ENCODE measurements at places on chromosomes 2 and 18. TPM values are rescaled to one million over a fixed set of nuclear protein-coding genes. Genes with fewer than 3 reads are reported as not detected.

DNA sequence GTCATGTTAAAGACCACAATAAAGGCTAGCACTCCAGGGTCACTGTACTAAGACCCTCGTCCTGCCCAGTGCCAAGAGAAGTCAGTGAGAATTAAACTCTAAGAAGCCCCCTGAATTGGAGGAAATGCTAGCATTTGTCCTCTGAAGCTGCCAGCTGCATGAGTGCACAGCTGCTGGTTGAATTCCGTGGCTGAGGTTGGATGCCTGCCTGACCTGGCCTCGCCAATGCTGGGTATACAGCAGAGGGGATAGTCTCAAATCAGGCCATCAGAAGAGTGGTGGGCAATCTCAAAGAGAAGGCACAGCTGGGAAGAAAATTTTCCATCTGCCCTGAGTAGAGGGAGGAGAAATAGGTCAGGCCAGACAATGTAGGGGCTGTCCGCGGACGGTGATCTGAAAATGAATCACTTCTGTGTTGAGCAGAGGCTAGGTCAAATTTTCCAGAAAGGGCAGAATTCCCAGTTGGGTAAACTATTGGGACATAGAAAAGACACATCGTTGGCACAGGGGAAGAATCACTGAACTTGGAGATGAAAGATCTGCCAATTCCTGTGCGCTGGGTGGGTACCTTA, 110.5 kb upstream of the AGAP1 start:
- no peak for DNase-seq

DNA sequence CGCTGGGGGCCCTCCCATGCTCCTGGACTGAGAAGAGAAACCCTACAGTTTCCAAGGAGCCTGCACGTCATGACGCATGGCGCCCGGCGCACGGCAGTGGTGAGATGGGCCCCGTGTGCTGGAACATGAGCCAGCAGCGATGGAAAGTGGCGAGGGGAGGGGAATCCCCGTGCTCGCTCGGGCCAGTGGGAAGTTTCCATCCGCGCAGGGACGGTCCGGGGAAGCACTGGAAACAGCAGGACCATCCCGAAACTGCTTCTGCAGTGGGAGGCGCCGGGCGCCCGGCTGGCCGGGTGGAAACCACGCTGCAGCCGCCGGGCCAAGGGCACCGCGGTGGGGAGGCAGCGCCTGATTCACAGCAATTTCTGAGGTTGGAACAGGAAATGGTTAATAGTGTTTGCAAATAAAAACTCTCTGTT, 4.9 kb upstream of the PDCD1 start:
- DNase-seq = no peak

DNA sequence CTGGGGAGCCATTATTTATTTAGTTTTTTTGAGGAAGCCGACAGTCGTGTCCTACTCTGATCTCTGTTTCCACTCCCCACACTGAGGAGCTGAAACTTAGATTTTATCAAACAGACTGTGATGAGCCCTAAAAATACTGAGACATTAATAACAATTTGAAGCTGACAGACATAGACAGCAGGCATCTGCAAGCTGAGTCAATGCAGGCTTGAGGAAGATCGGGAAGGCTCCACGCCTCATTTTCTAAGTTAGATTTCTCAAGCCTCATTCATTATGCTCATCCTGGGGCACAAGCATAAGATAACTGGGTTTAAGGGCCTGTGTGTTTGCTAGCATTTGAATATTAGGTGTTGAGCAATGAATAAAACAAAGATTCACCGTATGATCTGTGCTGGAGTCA, 26.3 kb downstream of the EFR3B start:
- no peak for DNase-seq

- DNase-seq = no peak
Observed at GRCh38 chr2:38216886-38217285, 140.9 kb upstream of the CYP1B1 start.

- DNase-seq = no peak
Observed at GRCh38 chr2:147818741-147819140, 26.1 kb upstream of the ACVR2A start.

DNA sequence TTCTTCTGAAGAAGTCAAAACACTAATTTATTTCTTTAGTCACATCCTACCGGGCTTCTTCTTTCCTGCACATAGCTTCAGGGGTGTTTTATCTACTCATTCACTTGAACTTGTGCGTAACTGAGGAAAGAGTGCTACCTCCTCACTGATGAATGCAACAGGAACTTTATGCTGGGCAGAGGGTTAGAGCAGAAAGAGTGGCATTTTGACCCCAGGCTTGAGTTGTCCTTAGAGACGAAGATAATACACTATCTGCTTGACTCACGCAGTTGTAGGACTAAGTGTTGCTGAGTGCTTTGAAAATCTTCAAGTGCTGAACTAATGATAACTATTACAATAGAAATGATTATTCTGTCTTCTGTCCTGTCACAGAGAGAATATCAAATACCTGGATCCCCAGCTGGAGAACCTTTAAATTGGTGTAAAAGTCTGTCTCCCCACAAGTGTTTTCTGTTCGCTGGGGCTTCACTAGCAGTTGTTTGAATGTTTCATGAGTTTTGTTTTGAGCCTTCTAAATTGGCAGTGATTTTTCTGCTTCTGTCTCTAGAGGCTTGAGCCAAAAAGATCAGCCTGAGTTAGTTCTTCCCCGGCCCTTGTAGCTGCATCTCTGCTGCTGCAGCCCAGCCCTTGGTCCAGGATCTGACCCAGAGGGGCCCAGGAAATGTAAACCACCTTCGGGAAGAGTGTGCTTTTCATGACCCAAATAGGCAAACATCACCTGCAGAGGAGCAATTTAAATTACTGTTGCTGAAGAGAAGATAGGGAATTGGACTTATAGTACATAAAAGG, 86.3 kb upstream of the LGALSL start:
- DNase-seq = no peak

- no peak for DNase-seq
Observed at GRCh38 chr18:79518028-79518682, 122.4 kb downstream of the NFATC1 start.

Gene PFN4
- 0.72 TPM for total RNA-seq

Gene SLC30A3
- total RNA-seq = 0.46 TPM

Gene CCDC68
- total RNA-seq = not detected

Gene LOXHD1
- not detected for total RNA-seq

Gene ATP9B
- 8.2 TPM for total RNA-seq

Gene TBR1
- total RNA-seq = 0.02 TPM

All from H4 (cell line).